Stimulated activated CD4-positive, alpha-beta T cell treated with anti-CD3 and anti-CD28 coated beads, TNF-alpha, amount 100 ng/mL, for 4 hours (primary cell): ENCODE measurements at places on chromosomes 11 and 22.

DNA sequence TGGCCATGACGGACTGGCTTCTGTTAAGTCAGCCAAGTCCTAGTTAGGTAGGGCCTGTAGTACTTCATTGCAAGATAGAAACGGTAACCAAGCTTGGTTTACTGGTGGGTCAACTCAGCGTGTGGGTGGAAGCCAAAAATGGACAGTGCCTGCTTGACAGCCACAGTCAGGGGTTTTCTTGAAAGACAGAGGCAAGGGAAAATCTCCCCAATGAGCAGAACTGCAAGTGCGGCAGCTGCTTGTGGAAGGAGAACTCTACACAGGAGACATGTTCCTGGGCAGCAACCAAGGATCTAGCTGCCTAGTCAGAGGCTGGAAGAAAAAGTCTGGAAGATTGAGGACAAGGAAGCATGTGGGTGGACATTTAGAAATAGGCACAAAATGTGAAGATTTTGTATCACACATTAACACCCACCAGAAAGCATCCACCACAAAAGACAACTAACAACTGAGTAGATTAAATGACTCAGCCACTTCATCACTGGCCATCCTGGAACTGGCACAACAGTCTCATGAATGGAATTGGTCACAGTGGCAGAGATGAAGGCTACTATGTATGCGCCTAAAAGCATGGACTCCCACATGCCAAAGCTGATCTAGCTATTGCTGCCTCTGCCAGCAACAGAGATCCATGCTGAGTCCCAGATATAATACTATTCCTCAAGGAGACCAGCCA is 40.9 kb upstream of the SCUBE2 start:
- no peak for DNase-seq

DNA sequence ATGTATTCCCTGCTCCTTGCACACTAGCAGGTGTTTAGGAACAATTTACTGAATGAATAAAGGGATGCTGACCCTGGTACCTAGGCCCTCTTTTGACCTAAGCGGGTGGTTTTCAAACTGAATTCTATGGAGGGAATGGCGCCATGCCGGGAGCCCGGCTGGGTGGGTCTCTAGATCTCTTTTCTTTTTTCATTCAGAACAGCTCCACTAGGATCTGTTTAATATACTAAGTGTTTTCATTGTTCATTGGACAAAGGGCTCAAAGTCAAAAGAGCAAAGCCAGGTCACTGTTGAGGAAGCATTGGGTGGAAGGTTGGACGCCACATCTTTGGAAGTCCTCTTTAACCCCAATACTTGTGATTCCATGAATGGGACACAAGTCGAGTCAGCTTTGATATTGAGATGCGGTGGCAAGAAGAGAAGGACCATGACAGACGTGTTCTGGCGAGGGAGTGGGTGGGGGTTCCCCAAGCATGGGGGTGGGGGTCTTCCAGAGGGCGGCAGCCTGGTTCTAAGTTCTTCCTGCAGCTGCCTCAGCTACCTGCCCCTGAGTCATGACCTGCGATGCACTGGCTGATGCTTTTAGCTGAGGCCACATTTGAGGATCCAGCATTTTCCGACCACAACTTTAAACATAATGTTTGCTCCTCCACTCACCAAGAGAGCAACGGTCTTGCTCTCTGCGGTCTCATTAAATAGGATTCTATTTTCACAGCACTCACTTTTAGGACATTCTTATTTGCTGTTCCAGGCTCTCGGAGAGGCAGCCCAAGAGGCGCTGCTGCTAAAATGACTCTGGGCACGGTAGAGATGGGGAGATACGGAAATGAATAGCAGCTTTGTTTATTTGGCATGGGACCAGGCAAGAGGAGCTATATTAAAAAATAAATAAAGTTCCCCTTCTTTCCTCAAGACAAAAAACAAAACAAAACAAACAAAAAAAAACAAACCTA is 100.6 kb downstream of the FBXO7 start:
- no peak for DNase-seq

GRCh38 chr22:35648066-35649025 is at the start of gene APOL6:
TSS of gene APOL6 (plus strand) at chr22:35648446. CDS start at chr22:35656426, 7,980 bp downstream.
- DNase-seq: peak; percentile 48

- no peak for DNase-seq
Observed at GRCh38 chr11:62832336-62833234, at the start of gene TEX54. TSS of gene TEX54 (minus strand) at chr11:62832841.

GRCh38 chr11:75400146-75400865 is 988 bp downstream of the RPS3 start:
- no peak for DNase-seq

DNA sequence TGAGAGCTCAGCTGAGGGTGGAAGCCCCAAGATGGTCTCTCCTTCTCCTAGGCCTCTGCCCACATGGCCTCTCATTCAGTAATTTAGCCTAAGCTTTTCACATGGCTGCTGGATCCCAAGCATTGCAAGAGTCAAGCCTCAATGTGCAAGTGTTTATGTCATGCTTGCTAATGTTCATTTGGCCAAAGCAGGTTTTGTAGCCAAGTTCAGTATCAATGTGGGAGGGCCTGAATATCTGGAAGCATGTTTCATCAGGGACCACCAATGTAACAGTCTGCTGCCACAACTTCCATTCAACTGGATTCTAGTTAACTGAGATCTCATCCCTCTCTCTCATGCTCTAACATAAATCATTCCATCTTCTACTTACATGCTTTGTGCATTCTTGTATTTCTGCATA is 8.5 kb upstream of the SYTL2 start:
- no peak for DNase-seq

DNA sequence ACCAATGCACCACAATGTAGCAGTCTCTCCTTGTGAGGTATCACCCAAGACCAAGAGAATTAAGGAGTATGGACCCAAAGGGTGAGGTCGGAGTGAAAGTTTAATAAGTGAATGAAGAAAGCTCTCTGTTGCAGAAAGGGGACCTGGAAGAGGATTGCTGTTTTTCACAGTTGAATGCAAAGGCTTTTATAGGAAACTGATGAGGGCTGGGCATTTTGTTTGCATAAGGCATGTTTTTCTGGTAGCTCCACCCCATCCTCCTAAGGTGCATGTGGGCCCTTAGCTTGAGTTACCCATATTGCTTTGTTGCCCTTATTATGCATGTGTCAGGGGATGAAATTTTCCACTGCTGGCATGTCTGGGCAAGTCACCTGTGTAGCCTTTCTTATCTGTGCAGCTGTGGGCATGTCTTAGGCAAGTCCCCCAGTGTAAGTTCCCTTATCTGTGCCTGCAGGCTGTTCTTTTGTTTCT is 64.7 kb downstream of the BDNF start:
- no peak for DNase-seq

GRCh38 chr11:114705280-114706024 is 27.1 kb downstream of the NXPE2 start:
- no peak for DNase-seq

DNA sequence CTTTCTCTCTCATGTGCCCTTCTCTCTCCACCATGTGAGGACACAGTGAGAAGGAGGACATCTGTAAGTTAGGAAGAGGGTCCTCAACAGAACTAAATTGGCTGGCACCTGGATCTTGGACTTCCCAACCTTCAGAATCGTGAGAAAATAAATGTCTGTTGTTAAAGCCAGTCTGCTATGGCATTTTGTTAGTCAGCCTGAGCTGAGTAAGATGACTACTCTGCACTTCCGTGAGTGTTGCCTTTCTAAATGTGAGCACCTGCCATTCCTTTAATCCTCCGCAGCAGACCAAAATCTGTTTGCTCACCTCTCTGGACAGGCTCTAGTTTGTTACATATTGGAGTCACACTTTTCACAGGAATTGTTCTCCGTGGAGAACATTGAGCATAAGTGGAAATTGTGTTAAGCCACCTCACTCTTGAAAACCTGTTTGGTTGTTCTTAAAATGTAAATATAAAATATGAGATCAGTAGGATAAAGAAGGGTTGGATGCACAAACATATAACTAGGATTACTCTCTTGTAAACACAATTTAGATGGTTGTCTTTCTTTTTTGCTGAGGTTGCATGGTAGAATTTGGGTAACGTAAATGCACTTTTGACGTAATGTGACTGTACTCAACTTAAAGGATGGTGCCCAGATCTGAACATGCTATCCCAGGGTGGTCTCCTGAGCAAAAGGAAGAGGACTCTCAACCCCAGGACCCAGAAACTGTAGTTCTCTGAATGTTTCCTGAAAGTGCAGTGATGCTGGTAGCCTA is 65.9 kb downstream of the SNX19 start:
- DNase-seq: no peak

DNA sequence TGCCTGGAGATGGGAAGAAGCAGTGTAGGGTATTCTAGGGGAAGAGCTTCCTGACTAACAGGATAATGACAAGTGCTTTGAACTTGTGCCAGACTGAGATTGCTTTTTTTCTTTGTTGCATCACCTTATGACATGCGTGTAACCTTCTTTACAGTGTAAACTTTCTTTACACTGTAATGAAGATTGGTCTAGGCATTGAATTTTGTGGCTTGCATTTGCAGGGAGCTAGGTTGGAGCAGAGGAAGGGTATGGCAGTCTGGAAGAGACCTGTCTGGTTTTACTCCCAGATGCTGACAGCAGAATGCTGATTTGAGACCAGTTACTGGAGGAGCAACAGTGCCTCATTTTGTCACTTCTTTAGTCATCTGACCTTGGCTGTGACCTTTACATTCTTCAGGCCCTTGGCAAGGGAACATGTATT is 5.6 kb downstream of the DDB2 start:
- no peak for DNase-seq

DNA sequence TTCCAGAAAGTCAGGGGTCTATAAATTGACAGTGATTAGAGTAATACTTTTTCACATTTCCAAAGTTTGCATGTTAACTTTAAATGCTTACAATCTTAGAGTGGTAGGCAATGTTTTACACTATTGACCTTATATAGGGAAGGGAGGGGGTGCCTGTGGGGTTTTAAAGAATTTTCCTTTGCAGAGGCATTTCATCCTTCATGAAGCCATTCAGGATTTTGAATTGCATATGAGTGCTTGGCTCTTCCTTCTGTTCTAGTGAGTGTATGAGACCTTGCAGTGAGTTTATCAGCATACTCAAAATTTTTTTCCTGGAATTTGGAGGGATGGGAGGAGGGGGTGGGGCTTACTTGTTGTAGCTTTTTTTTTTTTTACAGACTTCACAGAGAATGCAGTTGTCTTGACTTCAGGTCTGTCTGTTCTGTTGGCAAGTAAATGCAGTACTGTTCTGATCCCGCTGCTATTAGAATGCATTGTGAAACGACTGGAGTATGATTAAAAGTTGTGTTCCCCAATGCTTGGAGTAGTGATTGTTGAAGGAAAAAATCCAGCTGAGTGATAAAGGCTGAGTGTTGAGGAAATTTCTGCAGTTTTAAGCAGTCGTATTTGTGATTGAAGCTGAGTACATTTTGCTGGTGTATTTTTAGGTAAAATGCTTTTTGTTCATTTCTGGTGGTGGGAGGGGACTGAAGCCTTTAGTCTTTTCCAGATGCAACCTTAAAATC is 5.3 kb downstream of the MALAT1 start:
- DNase-seq: no peak

DNA sequence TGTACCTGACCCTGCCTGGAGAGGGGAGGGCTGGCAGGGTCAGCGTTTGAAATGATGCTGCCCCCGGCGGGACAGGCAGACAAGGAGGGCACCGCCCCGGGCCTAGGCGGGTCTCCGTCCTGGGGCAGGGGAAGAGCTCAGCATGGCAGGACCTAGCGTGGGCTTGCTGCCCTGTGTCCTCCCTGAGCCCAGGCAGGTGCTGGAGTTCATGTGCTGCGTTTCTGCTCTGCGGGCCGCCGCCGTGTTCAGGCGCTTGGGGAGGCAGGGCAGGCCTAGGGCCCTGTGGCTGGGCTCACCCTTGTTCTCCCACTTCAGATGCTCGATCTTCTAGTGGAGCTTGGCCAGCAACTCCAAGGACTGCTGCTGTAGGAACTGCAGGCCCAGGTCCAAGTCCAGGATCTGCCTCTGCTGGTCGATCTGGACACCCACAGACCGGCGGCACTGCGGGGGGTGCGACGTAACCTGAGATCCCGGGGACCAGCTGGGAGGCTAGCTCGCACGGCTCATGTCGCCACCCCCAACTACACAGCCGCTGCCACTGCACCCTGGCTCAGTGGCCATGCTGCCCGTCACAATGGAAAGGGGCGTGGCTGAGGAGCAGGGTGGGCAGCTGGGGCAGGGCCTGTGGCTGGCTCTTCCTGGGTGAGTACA is 84.4 kb downstream of the MED15 start:
- no peak for DNase-seq

- DNase-seq: no peak
Observed at GRCh38 chr11:44564670-44565210, 723 bp upstream of the CD82 start.

DNA sequence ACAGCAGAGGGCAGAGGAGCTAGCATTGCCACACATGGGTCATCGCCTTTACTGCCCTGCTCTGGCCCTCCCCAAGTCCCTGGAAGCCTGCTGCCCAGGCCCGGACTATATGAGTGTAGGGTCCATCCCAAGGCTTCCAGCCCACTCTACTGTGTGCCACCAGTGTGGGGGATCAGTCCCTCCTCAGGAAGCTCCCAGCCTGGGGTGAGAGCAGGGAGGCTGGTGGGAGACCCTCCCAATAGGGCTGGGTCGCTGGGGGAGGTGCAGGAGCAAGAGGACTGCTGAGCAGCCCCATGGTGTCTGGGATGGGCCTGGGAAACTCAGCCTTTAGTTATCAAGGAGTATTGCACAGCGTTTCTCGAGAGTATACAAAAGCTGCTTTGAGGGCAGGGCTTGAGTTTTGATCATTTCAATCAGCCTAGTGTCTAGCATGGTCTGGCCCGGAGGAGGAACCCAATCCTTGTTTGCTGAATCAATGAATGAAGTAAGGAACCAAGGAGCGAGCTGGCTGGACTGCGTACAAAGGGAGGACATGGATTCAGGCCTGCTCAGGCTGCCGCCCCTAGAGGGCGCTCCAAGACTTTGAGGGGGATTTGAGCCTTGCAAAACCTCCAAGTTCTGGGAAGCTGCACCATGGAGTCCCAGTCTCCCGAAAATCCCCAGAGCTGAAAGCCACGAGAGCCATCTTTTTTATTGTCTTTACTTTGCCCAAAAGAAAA is 89.0 kb upstream of the PARVA start:
- no peak for DNase-seq

GRCh38 chr11:66686100-66686785 is 8.6 kb upstream of the RBM4B start:
- DNase-seq: no peak

DNA sequence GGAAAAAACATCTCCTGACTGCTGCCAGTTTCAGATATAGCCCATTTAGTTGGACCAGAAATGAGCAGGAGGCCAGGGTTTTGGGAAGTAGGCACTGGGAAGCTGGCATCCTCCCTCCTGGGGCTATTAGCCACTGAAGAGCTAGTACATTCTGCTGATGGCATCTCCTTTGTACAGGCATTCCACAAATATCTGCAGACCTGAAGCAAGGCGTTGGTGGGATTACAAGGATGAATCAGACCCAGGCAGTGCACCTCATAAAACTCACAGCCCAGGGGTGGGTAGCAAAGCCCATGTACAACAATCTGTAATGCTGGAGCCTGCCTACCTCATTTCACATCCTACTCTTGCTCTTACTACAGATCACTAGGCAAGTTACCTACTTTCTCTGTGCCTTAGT is 27.5 kb upstream of the POU2AF1 start:
- no peak for DNase-seq
